ENCODE measurements at places on chromosomes 2 and 18.

GRCh38 chr2:149145314-149146295 lies 107.1 kb downstream of the LYPD6B start:
- no peak for DNase-seq

DNA sequence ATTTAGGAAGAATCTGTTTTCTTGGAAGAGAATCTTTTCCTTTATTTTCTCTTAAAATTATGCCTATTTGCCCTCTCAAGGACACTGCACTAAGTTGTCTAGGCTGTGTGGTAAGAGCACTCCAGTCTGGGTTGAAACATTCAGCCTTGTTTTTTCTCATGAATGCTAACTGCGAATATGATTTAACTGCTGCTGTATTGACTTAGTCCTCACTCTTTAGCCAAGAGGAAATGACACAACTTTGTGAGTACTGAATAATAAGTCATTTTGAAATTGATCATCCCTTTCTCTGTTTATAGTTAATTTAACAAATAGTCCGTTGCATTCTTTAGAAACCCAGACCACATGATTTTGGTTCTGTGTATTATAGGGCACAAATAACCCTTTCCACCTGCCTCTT lies 4.5 kb upstream of the RND3 start:
- DNase-seq: no peak

- DNase-seq: no peak
Observed at GRCh38 chr18:10240973-10241372, 213.5 kb upstream of the APCDD1 start.

GRCh38 chr18:52131845-52132244 lies 208.2 kb upstream of the DCC start:
- no peak for DNase-seq

- peak; percentile 71 for DNase-seq
Observed at GRCh38 chr2:54579682-54580620, 123.8 kb downstream of the SPTBN1 start.

GRCh38 chr2:105919826-105920225 lies 175.1 kb downstream of the NCK2 start:
- DNase-seq: peak; percentile 72

DNA sequence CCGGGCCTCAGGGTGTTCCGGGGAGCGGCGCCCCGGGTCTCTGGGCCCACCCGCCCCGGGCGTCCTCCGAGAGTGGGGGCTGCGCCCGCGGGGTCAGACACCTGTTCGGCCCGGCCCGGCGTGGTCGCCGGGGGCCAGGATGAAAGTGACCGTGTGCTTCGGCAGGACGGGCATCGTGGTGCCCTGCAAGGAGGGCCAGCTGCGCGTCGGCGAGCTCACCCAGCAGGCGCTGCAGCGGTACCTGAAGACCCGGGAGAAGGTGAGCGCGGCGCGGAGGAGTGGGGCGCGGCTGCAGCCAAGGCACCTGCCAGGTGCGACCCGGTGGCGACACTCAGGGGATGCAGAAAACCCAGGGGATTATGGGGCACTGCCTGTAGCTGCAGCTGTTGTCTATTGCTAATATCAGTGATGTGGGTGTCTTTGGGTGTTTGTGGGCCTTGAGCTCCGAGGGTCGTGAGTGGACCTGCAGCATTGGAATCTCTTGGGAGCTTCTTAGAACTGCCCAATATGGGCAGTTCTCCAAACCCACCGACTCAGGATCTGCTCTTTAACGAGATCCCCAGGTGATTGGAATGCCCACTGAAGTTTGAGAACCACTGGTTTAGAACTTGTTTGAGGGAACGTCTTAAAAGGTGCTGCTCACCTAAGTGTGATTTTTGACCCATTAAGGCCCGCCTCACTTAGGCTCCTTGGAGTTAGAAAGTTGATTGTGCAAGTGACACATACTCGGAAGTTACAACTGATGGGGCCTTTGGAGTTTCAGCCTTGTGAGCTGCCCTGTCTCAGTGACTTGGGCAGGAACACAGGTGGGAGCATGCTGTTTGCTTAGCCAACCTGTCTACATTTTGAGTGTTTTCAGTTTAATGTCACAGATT lies 823 bp downstream of the PARD3B start:
- peak; percentile 6 for DNase-seq

DNA sequence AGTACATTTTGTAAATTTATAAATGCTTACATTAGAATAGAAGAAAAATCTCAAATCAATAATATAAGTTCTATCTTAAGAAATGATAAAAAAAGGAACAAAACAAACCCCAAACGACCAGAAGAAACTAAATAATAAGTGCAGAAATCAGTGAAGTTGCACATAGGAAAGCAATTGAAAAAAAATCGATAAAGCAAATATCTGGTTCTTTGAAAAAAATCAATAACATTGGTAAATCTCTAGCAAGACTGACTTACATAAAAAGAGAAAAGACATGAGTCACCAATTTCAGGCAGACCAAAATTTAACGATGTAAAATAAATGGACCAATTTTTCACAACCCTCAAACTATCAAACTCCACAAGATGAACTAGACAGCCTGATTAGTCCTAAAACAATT lies 249.9 kb upstream of the HDAC4 start:
- no peak for DNase-seq

- no peak for DNase-seq
Observed at GRCh38 chr2:46945671-46946070, 30.1 kb upstream of the MCFD2 start.

- DNase-seq: no peak
Observed at GRCh38 chr18:3654442-3655253, 204.7 kb downstream of the TGIF1 start.

- no peak for DNase-seq
Observed at GRCh38 chr2:121104721-121105141, 180.3 kb downstream of the TFCP2L1 start.

DNA sequence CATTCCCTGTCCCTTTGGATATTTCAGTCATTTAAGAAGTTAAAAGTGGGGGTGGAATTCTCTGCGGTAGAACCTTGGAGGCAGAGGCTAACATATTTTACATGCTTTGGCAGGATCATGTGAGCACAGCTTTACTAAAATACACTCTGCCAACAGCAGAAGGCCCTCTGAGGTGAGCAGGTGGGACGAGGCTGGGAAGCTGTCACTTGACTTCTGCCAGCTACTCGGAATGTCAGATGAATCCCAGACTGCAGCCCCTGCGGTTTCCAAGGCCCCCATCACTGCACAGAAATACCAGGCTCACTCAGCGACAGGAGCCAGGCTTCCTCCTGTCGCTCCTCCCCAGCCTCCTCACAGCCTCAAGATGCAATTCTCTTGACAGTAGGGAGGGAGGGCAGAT lies 220.9 kb upstream of the REV1 start:
- DNase-seq: no peak
